Common myeloid progenitor, CD34-positive (primary cell): ENCODE measurements at places on chromosomes 12 and 14.

- no peak overlapping the region for H3K27ac ChIP-seq
- H3K36me3 ChIP-seq: no peaks in the 10 kb centered on the region
These were observed 178.4 kb upstream of the PARP11 start for GRCh38 chr12:4051596-4051995.

DNA sequence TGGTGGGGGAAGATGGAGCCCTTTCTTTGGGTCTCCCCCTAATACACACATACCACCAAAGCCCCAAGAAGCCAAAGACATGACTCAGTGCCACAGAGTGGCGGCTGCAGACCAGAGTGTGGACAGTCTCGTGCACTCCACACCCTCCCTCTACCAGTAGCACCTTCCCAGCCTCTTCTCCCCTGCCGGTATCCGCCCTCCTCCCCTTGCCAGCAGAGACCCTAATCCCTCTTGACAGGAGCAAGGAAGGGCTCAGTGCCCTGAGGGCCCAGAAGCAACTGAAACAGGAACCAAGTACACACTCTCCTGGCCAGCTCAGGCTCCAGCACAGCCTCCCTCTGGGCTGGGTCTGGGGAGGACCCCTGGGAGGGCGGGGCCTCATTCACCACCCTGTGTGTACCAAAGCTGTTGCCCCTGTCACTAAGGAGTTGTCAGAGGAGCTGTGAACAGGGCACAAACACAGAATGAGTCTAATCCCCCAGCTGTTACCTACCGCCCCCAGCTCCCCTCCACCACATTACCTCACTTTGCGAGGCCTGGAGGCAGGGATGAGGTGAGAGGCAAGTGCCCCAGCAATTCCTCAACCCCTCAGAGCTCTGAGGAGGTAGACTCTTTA lies 8.2 kb downstream of the SPRYD3 start:
- no peaks in the 10 kb centered on the region for H3K4me1 ChIP-seq
- peak; percentile 44 for DNase-seq
- no peak overlapping the region for H3K4me3 ChIP-seq
- no peak overlapping the region for H3K27ac ChIP-seq
- peaks cover 32% of the 10 kb centered on the region for H3K36me3 ChIP-seq
- no peaks in the 10 kb centered on the region for H3K27me3 ChIP-seq

- no peak overlapping the region for H3K4me3 ChIP-seq
- no peak for DNase-seq
- H3K4me1 ChIP-seq: no peaks in the 10 kb centered on the region
- H3K27ac ChIP-seq: no peak overlapping the region
- no peaks in the 10 kb centered on the region for H3K36me3 ChIP-seq
- peaks cover 7% of the 10 kb centered on the region for H3K27me3 ChIP-seq
These were observed 17.6 kb upstream of the FAM181A start for GRCh38 chr14:93909429-93910128.

- DNase-seq: no peak
- H3K4me1 ChIP-seq: no peaks in the 10 kb centered on the region
- H3K36me3 ChIP-seq: no peaks in the 10 kb centered on the region
- H3K27ac ChIP-seq: no peak overlapping the region
- H3K27me3 ChIP-seq: no peaks in the 10 kb centered on the region
These were observed 25.8 kb upstream of the MAX start for GRCh38 chr14:65128096-65128495.

GRCh38 chr12:31663576-31663975 lies 4.1 kb downstream of the ETFBKMT start:
- peaks cover 9% of the 10 kb centered on the region for H3K4me1 ChIP-seq
- H3K27ac ChIP-seq: no peak overlapping the region
- no peak overlapping the region for H3K4me3 ChIP-seq
- H3K27me3 ChIP-seq: no peaks in the 10 kb centered on the region

GRCh38 chr12:91958816-91959215 lies 186.8 kb downstream of the BTG1 start:
- no peak overlapping the region for H3K27ac ChIP-seq
- no peak overlapping the region for H3K4me3 ChIP-seq
- H3K27me3 ChIP-seq: no peaks in the 10 kb centered on the region
- DNase-seq: no peak

GRCh38 chr12:131101006-131101405 lies 147.3 kb downstream of the ADGRD1 start:
- no peak overlapping the region for H3K27ac ChIP-seq
- H3K4me1 ChIP-seq: peaks cover 6% of the 10 kb centered on the region
- no peaks in the 10 kb centered on the region for H3K36me3 ChIP-seq
- H3K27me3 ChIP-seq: no peaks in the 10 kb centered on the region
- no peak for DNase-seq

DNA sequence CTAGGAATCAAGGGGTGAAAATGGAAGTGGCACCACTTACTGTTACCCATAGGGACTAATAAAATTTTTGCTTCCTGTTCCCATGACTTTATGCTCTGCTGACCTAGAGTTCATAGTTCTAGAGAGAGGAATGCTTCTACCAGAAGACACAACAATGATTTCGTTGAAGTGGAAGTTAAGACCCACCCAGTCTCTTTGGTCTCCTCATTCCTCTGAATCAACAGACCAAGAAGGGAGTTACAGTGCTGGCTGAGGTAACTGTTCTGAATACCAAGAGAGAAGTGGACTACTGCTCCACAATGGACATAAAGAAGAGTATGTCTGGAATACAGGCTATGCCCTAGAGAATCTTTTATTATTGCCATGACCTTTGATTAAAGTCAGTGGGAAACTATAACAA lies 23.5 kb upstream of the DYRK2 start:
- H3K4me1 ChIP-seq: peaks cover 9% of the 10 kb centered on the region
- no peak for DNase-seq
- no peaks in the 10 kb centered on the region for H3K36me3 ChIP-seq

- H3K27me3 ChIP-seq: no peaks in the 10 kb centered on the region
- H3K4me1 ChIP-seq: peaks cover 51% of the 10 kb centered on the region
- DNase-seq: peak; percentile 94
- peak overlapping the region; percentile 86 for H3K27ac ChIP-seq
- H3K4me3 ChIP-seq: peak overlapping the region; percentile 21
These were observed 293.1 kb upstream of the FKBP4 start for GRCh38 chr12:2501464-2502191.

- H3K27ac ChIP-seq: no peak overlapping the region
- H3K4me1 ChIP-seq: peaks cover 33% of the 10 kb centered on the region
- H3K36me3 ChIP-seq: no peaks in the 10 kb centered on the region
- no peak for DNase-seq
- H3K27me3 ChIP-seq: no peaks in the 10 kb centered on the region
- H3K4me3 ChIP-seq: peak overlapping the region; percentile 3
These were observed 107.8 kb downstream of the DUSP6 start for GRCh38 chr12:89244536-89244935.

DNA sequence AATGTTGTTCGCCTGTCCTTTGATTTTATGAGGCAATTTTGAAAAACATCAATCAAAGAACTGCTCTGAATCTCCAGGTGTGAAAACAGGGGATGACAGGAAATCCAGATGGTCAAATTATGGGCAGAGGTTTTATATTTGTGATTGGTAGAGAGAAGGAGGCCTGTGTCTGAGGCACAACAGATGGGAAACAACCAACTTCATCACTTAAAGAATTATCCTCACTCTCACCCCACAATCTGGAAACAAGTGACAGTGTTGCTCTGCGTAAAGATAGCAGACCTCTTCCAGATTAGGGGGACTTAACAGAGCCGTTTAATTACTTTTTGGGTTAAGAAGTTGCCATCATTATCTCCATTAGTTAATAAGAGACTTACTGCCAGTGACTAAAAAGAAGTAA lies 64.1 kb upstream of the EGLN3 start:
- H3K4me3 ChIP-seq: no peak overlapping the region
- DNase-seq: no peak
- no peaks in the 10 kb centered on the region for H3K27me3 ChIP-seq

GRCh38 chr12:3686463-3686862 lies 66.4 kb downstream of the CRACR2A start:
- no peak overlapping the region for H3K4me3 ChIP-seq
- H3K4me1 ChIP-seq: no peaks in the 10 kb centered on the region
- H3K27ac ChIP-seq: no peak overlapping the region
- no peaks in the 10 kb centered on the region for H3K27me3 ChIP-seq

DNA sequence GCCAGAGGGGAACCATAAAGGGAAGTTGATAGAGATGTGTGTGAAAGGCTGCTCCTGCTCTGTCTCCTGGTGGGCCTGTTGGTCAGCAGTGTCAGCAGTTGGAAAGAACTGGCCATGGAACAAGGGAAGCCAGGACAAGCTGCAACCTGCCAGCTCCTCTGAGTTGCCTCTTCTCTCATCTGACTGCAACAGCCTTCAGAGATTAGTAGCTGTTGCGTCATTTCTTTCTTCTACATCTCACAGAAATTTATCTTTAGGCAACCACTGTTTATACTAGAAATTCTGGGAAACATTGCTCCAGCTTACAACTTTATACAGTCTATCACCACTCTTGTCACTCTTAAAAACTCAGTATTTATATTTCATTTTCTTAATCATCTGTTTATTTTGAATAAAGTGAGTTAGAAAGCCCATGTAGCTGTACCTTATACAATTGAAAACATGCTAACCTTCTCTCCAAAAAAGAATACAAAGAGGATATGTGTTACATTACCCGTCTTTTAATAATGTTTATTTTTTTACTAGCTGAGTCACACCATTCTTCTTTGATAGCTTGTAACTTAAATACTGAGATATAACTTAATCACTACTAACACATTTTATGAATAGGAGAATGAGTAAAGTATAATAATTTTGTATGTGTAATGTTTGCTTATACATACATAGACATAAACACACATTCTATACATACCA lies 224.2 kb downstream of the LRFN5 start:
- H3K4me1 ChIP-seq: no peaks in the 10 kb centered on the region
- DNase-seq: no peak
- H3K27ac ChIP-seq: no peak overlapping the region

- H3K27ac ChIP-seq: no peak overlapping the region
- no peak for DNase-seq
- no peak overlapping the region for H3K4me3 ChIP-seq
- no peaks in the 10 kb centered on the region for H3K36me3 ChIP-seq
- H3K27me3 ChIP-seq: no peaks in the 10 kb centered on the region
These were observed 124.0 kb upstream of the CPM start for GRCh38 chr12:69056743-69057515.

- no peaks in the 10 kb centered on the region for H3K27me3 ChIP-seq
- no peak for DNase-seq
- no peaks in the 10 kb centered on the region for H3K4me1 ChIP-seq
- no peak overlapping the region for H3K4me3 ChIP-seq
- H3K27ac ChIP-seq: no peak overlapping the region
- H3K36me3 ChIP-seq: no peaks in the 10 kb centered on the region
These were observed 268.0 kb upstream of the TMEM132C start for GRCh38 chr12:127998988-127999387.

GRCh38 chr12:50213439-50213838 lies 46.3 kb upstream of the CERS5 start:
- no peaks in the 10 kb centered on the region for H3K4me1 ChIP-seq
- H3K36me3 ChIP-seq: no peaks in the 10 kb centered on the region
- no peaks in the 10 kb centered on the region for H3K27me3 ChIP-seq
- DNase-seq: no peak
- H3K27ac ChIP-seq: no peak overlapping the region

GRCh38 chr12:39860695-39861094 lies 241.1 kb upstream of the ABCD2 start:
- H3K27me3 ChIP-seq: no peaks in the 10 kb centered on the region
- no peaks in the 10 kb centered on the region for H3K36me3 ChIP-seq

GRCh38 chr12:51275088-51275487 lies 4.9 kb upstream of the SMAGP start:
- DNase-seq: no peak
- no peak overlapping the region for H3K4me3 ChIP-seq
- H3K36me3 ChIP-seq: no peaks in the 10 kb centered on the region
- peaks cover 7% of the 10 kb centered on the region for H3K4me1 ChIP-seq
- no peaks in the 10 kb centered on the region for H3K27me3 ChIP-seq

GRCh38 chr14:49892301-49892635 lies 614 bp upstream of the ARF6 start:
- DNase-seq: peak; percentile 80
- H3K27me3 ChIP-seq: no peaks in the 10 kb centered on the region
- H3K27ac ChIP-seq: peak overlapping the region; percentile 94
- peak overlapping the region; percentile 95 for H3K4me3 ChIP-seq

DNA sequence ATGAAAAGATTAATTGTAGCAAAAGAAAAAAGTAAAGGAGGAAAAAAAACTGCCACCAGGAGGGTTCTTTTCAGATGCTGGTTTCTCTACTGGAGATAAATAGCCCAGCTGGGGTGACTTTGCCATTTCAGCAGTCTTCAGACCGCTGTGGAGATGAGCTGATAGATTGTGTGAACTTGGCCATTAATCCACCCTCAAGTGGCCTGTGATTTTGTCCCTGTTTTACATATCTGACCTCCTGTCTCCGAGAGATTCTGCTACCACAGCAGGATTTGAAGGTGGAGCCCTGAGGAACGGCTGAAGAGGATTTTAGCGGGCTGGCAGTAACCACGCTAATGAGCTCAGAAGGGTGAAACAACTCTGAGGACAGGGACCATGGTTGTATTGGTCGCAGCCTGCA lies 72.7 kb downstream of the WSCD2 start:
- no peaks in the 10 kb centered on the region for H3K4me1 ChIP-seq
- DNase-seq: no peak
- H3K27me3 ChIP-seq: no peaks in the 10 kb centered on the region
- no peak overlapping the region for H3K4me3 ChIP-seq

- no peak for DNase-seq
- peaks cover 3% of the 10 kb centered on the region for H3K27me3 ChIP-seq
- no peak overlapping the region for H3K27ac ChIP-seq
- no peaks in the 10 kb centered on the region for H3K4me1 ChIP-seq
- no peak overlapping the region for H3K4me3 ChIP-seq
- no peaks in the 10 kb centered on the region for H3K36me3 ChIP-seq
These were observed 62.7 kb downstream of the NOS1 start for GRCh38 chr12:117298648-117299225.

- H3K27ac ChIP-seq: no peak overlapping the region
- DNase-seq: no peak
- no peaks in the 10 kb centered on the region for H3K4me1 ChIP-seq
- no peaks in the 10 kb centered on the region for H3K36me3 ChIP-seq
These were observed 20.2 kb downstream of the OR4N2 start for GRCh38 chr14:19823765-19824164.

DNA sequence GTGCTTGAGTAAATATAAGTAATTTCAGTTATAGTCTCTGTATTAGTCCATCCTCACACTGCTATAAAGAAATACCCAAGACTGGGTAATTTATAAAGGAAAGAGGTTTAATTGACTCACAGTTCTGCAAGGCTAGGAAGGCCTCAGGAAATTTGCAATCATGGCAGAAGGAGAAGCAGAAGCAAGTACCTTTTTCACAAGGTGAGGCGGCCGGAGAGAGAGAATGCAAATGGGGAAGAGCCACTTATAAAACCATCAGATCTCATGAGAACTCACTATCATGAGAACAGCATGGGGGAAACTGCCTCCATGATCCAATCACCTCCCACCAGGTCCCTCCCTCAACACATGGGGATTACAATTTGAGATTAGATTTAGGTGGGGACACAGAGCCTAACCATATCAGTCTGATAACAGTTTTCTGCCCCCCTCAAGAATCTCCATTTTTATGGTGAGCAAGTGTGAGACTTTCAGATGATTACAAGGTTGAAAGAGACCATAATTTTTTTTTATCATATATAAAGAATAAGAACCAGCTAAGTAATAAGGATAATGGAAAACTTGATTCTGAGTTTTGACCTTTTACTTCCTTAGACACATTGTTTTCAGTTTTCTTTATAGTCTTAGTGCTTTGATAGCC lies 35.6 kb downstream of the LEMD3 start:
- no peaks in the 10 kb centered on the region for H3K27me3 ChIP-seq
- no peak overlapping the region for H3K27ac ChIP-seq
- H3K4me1 ChIP-seq: peaks cover 40% of the 10 kb centered on the region

- no peaks in the 10 kb centered on the region for H3K36me3 ChIP-seq
These were observed 910 bp upstream of the SRP54 start for GRCh38 chr14:34981743-34982420.

GRCh38 chr12:27343255-27344000 lies 10.8 kb downstream of the BMAL2 start:
- H3K4me3 ChIP-seq: no peak overlapping the region
- no peak overlapping the region for H3K27ac ChIP-seq
